ENCODE measurements at places on chromosomes 6 and 20.

GRCh38 chr20:64226686-64227580 is 28.6 kb upstream of the PCMTD2 start:
- DNase-seq: no peak

GRCh38 chr6:16654701-16655100 is 106.6 kb downstream of the ATXN1 start:
- no peak for DNase-seq

DNA sequence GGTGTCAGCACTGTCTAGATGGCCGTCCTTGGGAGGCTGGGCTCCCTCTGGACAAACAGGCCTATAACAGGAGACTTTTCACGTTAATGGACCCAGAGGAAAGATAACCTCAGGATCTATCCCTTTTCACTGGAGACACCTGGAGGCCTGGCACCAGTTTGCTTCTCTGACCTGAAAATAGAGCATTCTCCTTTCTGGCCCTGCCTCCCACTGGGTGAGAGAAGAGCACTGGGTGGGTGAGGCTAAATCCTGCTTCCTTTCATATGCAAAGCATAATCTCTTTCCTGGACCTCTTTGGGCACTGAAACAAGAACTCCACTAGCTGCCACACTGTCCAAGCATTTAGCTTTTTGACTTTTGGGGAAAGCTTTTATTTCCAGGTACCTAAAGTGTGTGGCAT is 78.3 kb downstream of the FOXO3 start:
- no peak for DNase-seq

- no peak for DNase-seq
These were observed 4.9 kb downstream of the MAPK13 start for GRCh38 chr6:36135053-36135731.
